A549 treated with Mapracorat at 1 μM for 4 hours (cell line): ENCODE measurements at places on chromosomes 11 and 22. TPM values are rescaled to one million over a fixed set of nuclear protein-coding genes. Genes with fewer than 3 reads are reported as not detected.

RIC8A gene
- 117 to 140 TPM (median 122 TPM) in 5 replicates for total RNA-seq

NEFH gene
- total RNA-seq = 0.03 to 0.16 TPM (median 0.09 TPM) in 5 replicates

SGSM1 gene
- 0.24 to 0.76 TPM (median 0.58 TPM) in 5 replicates for total RNA-seq

APOBEC3B gene
- total RNA-seq = 27.0 to 32.6 TPM (median 28.8 TPM) in 5 replicates

RBM14 gene
- total RNA-seq = 63.5 to 82.0 TPM (median 66.9 TPM) in 5 replicates

CALCB gene
- total RNA-seq = 0.20 TPM in 1 of 5 replicates, not detected in the others

PGR gene
- total RNA-seq = not detected in 5 replicates
